ENCODE measurements at places on chromosomes 5 and 9.

DNA sequence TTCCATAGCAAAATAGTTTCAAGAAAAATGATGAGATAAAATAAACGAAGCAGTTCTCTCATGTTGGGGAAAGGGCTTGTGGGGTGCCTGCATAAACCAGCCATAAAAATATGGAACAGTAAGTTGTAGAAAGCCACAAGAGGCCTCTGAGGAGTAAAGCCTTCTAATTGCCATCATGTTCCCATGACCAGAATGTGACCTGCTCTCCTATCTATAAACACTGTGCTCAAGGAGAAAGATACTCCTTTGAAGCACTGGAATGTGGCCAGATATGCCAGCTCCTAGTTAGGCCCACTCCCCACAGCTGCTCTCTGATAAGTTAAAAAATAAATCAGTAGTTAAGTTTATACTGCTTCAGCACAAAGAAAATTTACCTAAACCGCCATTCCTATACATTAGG is 65.8 kb downstream of the SETX start:
- DNase-seq: no peak

DNA sequence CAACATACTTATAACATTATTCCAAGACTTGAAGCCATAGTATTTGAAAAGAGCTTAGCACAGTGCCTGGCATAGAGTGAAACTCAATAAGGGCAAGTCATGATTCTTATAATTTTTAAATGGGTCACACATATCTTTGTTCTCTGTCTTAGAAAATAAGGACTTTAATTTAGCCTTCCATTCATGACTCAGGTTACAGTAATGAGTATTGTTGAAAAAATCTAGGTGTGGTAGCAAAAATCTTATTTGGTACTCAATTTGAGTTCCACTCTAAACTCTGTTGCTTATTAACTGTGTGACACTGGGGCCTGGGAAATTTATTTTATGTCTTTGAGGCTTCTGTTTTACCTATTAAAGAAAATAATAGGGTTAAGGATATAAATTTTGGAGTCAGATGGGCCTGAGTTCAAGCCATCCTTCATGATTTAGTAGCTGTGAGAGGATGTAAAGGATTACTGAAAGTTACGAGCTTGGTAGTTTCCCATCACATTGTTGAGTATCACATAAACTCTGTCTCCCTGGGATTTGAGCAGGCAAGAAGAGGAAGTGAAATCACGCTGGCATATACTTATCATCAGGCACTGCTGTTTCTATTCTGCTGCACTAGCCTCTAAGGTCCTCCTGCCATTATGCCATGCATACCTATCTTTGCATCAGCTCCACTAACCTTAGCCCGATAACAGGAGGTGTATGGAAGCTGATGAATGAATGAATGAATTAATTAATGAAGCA is 1.5 kb downstream of the SPINK9 start:
- DNase-seq: no peak

DNA sequence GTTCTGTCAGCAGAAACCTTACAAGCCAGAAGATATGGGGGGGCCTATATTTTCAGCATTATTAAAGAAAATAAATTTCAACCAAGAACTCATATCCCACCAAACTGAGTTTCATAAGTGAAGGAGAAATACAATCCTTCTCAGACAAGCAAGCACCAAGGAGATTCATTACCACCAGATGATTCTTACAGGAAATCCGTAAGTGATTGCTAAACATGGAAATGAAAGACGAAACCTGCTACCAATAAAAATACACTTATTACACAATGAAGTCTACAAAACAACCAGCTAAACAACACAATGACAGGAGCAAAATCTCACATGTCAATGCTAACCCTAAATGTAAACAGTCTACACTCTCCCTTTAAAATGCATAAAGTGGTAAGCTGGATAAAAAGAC is 17.8 kb upstream of the C9orf72 start:
- DNase-seq: no peak

GRCh38 chr9:33227008-33227398 is 13.0 kb upstream of the SPINK4 start:
- DNase-seq: no peak

DNA sequence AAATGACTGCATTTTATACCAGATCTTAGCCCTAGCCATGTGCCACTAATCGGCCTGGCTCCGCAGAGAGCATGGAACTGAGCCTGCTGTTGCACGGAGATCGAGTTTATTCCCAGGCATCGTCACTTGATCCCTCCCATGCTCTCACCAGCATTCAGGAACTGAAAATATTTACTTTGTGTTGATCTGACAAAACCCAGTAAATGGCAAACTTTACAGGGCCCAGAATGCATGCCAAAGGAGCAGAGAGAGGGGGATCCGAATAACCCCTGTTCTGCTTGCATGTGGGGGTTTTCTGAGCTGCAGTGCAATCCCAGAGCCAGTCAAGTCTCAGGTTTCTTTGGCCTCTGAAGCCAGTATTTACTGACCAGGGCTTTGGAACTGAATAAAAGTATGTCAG is 87.3 kb downstream of the GAS1 start:
- DNase-seq: no peak

GRCh38 chr5:80736730-80737129 is 81.9 kb upstream of the DHFR start:
- no peak for DNase-seq

DNA sequence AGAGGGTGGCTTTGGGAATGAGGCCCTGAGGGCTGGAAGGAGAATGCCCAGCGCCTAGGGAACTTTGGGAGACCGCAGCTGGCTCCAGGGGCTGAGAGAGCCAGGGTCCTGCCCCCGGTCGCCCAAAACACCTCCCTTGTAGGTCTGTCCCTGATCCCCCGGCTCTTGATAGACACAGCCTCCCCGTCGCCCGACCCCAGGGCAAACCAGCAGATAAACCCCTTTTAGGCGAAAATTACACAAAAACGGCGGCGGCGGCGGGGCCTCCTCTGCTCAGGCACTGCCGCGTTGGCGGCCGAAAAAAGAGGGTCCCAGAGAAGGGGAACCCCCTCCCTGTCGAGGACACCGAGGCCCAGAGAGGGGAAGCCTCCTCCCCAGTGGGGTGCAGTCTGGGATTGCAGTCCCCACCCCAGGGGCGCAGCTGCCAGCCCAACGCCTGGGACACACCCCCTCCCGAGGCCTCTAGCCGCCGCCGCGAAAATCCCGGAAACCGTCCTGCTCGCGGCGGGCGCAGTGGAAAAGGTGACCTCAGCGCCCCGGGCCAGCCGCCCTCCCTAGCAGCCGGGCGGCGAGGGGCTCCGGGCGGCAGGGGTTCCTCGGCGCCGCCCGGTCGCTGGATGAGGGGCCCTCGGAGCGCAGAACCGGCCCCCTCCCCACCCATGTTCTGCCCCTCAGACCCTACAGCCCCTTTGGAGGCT is 3.1 kb upstream of the BARX1 start:
- DNase-seq: no peak

DNA sequence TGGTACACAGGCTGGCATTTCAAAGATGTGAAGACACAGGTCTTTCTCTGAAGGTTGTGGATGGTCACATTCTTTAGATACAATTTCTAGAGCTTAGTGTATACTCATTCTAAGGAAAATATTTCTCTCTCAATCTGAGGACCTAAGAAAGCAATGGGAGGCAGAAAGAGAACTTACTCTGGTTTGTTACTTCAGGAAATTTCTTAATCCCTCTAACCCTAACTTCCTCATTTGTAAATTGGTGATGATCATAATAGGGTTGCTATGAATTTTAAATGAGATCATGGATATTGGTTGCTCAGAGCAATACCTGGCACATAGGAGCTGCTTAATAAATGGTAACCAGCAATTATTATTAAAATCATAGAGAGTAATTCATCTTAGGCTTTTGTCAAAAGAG is 22.1 kb downstream of the FAM170A start:
- DNase-seq: no peak

GRCh38 chr9:104961701-104962359 is 33.9 kb upstream of the ABCA1 start:
- DNase-seq: no peak

DNA sequence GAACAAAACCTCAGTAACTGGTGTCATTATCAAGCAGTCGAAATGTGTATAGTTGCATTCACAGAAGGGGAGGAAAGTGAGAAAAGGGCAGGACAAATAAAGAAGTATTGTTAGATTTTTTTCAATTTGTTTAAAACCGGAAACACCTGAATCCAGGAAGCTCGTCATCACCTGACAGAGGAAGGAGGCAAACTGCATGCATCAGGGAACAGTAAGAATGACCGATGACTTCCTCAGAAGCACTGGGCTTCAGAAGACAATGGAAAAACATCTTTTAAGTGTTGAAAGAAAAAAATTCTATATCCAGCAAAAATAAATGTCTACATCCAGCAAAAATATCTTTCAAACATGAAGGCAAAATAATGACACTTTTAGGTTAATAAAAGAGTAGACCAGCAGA is 29.5 kb downstream of the PLEKHG4B start:
- DNase-seq: no peak

DNA sequence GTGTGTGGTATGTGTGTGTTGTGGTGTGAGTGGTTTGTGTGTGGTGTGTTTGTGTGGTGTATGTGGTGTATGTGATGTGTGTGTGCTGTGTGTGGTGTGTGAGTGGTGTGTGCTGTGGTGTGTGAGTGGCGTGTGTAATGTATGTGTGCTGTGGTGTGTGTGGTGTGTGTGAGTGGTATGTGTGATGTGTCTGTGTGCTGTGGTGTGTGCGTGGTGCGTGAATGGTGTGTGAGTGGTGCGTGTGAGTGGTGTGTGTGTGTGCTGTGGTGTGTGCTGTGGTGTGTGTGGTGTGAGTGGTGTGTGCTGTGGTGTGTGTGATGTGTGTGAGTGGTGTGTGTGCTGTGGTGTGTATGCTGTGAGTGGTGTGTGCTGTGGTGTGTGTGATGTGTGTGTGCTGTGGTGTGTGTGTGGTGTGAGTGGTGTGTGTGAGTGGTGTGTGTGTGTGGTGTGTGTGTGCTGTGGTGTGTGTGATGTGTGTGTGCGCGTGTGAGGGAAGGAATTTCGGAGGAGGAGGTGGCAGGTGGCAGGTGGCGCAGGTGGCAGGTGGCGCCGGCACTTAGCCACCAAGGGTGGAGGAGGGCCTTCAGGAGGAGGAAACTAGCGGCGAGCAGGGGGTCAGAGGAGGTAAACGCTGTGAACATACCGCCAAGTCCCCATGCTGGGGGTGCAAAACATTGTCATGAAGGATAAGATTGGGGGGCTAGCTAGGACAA is 191.8 kb downstream of the MELK start:
- no peak for DNase-seq

DNA sequence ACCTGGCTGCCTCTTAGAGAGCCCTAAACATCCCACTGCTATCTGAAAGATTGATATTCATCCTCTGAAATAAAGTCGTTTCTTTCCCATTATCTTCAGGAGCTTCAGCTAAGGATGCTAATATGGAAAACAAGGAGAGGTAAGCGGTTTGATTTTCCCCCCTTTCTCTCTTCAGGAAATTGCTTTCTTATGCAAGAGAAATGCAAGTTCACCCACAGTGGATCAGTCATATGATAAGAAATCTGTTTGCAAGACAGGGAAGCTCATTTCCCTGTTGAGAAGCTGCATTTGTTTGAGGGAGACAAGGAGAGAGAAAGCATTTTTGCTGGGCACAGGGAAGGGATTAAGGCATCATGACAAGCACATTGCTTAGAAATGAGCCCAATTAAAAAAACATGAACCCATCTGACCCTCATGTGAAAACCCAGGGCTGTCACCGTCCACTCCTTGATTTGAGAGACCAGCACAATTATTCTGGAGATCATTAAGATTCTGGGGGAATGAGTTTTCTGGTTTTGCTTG is 53.7 kb upstream of the BOD1 start:
- no peak for DNase-seq

DNA sequence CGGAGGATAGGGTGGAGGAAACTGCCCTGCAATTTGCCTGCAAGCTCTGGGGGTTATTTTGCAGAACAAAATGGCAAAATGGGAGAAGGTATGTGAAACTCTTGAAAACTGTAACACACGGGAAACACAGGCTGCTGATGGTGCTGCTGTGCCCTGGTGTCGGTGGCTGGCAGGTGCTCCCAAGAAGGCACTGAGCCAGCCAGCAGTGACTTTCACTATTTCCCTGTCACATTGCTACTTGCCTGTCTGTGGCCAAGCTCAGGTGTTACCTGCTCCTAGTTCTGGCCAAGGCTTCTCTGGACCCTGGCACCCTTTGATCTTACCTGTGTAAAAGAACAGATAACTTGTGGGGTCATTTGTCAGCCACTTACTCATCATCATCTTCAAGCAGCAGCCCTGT is 102.2 kb downstream of the CMYA5 start:
- DNase-seq: no peak

DNA sequence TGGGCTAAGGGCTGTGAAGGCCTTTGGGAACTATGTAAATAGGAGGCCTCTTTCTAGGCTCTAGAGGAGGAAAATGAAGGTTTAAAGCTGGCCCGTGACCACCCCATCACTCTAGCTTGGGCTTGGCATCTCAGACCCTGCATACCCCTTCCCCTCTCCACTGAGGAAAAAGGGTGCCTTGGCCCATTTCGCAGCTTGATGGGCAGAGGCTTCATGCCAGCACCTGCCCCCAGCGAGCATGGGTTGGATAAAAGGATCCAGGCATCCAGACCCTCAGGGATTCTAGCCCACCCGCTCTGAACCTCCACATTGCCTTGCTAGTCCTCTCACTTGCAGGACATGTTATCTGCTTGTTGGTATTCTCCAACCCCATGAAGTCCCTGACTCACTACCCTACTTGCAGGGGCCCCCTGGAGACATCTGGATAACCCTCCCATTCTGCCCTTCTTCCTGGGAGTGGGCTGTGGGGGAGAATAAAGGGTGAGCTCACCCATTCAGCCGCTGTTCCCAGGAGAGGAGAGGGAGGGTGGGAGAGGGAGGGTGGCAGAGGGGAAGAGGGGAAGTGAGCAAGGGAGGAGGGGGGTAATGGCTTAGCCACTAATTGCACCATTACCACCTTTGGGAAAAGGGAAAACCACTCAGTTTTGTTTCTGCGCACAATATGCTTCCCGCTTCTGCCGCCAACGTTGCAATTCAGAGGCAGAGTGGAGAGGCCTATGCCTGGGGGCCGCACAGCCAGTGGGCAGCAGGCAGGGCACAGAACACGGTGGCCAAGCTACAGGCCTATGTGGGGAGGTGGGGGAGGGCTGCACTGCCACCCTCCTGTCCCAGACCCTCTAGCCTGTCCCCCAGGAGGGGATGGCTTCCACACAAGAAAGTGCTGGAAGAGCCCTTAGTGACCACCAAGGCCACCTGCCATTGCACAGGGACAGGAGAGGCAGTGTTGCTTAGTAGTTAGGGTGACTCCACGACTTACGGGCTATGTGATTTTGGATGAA is 2.1 kb upstream of the CAMK2A start:
- DNase-seq: no peak

DNA sequence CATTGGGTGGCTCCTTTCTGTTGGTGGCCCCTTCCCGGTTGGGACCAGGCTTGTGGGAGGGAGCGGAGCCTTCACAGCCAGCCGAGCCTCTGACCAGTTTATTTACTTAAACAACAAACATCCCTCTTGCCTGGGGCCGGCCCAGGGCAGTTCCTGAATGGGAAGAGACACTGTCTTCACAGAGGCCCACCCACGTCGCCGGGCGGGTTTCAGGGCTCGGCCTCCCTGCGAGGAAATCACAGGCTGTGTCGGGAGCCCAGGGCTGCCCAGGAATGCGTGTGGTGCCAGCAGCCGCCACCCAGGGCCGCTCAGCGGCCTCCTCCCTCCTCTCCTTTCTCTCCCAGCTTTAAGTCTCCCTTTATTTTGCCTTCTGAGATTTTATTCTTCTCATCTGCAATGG is 132.5 kb downstream of the HSD17B3 start:
- DNase-seq: no peak

Data from stimulated activated CD4-positive, alpha-beta T cell treated with anti-CD3 and anti-CD28 coated beads, Interleukin-15, amount 100 ng/mL, for 1 hour (primary cell).